ENCODE measurements at places on chromosomes 7 and 10. TPM values are rescaled to one million over a fixed set of nuclear protein-coding genes. Genes with fewer than 3 reads are reported as not detected.

MYO1G gene
- not detected for total RNA-seq

- peak; percentile 91 for DNase-seq
Observed at GRCh38 chr10:73730153-73730906, 13.8 kb upstream of the SEC24C start.

- no peak for DNase-seq
Observed at GRCh38 chr10:851901-852300, 79.6 kb downstream of the LARP4B start.

DNA sequence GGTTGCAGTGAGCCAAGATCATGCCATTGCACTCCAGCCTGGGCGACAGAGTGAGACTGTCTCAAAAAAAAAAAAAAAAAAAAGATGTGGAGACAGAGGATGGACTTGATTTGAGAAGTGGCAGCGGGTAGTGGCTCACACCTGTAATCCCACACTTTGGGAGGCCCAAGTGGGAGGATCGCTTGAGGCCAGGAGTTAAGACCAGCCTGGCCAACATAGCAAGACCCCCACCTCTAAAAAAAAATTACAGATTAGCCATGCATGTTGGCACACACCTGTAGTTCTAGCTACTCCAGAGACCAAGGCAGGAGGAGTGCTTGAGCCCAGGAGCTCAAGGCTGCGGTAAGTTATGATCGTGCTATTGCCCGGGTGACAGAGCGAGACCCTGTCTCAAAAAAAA is 24.3 kb upstream of the ASCC1 start:
- DNase-seq: no peak

CACNB2 gene
- total RNA-seq: not detected

SLC18A2 gene
- total RNA-seq: not detected

Measured in HFFc6 (cell line).